ENCODE measurements at places on chromosomes 5 and 9. TPM values are rescaled to one million over a fixed set of nuclear protein-coding genes. Genes with fewer than 3 reads are reported as not detected.

- H3K4me1 ChIP-seq = no peaks in the 10 kb centered on the region
- no peaks in the 10 kb centered on the region for H3K36me3 ChIP-seq
- H3K27ac ChIP-seq = no peak overlapping the region
Observed at GRCh38 chr5:10662661-10663488, 98.2 kb downstream of the DAP start.

DNA sequence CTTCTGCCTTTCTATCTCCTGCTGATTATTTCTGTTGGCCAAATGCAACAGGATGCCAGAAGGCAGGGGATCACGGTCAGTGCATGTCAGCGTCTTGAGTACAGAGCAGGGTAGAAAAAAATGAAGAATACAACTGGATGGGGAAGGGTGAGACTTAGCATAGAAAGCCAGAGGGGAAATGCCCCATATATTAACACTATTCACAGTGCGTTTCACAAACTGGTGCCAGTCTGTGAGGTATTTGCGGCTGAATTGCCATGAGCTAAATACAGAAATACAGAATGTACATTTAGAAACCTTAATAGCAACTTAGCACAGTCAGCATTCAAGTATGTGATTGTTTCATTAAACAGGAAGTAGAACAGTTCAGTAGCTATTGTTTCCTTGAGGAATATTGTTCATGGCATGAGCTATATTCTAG, 31.0 kb upstream of the SLC1A3 start:
- no peak overlapping the region for H3K27ac ChIP-seq
- H3K27me3 ChIP-seq = no peaks in the 10 kb centered on the region
- no peaks in the 10 kb centered on the region for H3K4me1 ChIP-seq
- H3K36me3 ChIP-seq = no peaks in the 10 kb centered on the region
- DNase-seq = no peak
- no peak overlapping the region for H3K4me3 ChIP-seq

DNA sequence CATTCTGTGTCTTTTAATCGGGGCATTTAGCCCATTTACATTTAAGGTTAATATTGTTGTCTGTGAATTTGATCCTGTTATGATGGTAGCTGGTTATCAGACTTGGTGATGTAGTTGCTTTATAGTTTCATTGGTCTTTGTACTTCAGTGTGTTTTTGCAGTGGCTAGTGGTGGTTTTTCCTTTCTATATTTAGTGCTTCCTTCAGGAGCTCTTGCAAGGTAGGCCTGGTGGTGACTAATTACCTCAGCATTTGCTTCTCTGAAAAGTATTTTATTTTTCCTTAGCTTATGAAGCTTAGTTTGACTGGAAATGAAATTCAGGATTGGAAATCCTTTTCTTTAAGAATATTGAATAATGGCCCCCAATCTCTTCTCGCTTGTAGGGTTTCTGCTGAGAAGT, 156.9 kb downstream of the CNTLN start:
- no peak overlapping the region for H3K4me3 ChIP-seq
- H3K36me3 ChIP-seq = no peaks in the 10 kb centered on the region
- H3K27me3 ChIP-seq = no peaks in the 10 kb centered on the region
- H3K4me1 ChIP-seq = no peaks in the 10 kb centered on the region
- no peak for DNase-seq
- H3K27ac ChIP-seq = no peak overlapping the region

DNA sequence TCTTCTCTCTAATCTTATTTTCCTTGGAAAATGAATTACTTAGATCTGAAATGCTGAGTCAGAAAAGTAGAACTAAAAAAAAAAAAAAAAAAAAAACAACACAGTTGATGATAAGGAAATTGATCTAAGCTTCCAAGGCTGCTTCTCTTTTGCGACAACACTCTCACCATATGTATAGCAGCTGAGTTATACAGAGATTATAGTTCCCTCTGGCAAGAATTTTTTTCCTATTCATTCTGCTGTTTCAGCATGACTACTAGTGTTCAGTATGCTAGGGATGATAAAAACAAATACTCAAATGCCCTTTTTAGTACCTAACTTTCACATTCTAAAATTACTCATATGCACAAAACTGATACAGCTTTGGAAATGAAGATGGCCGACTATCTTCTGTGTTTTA, 267.3 kb downstream of the MLLT3 start:
- H3K4me3 ChIP-seq = no peak overlapping the region
- no peaks in the 10 kb centered on the region for H3K4me1 ChIP-seq
- H3K36me3 ChIP-seq = peaks cover 5% of the 10 kb centered on the region
- H3K27me3 ChIP-seq = no peaks in the 10 kb centered on the region
- H3K27ac ChIP-seq = no peak overlapping the region
- DNase-seq = no peak

- H3K27me3 ChIP-seq = no peaks in the 10 kb centered on the region
- H3K4me3 ChIP-seq = no peak overlapping the region
- H3K27ac ChIP-seq = no peak overlapping the region
- DNase-seq = no peak
- no peaks in the 10 kb centered on the region for H3K36me3 ChIP-seq
Observed at GRCh38 chr5:152466085-152466745, 61.1 kb upstream of the NMUR2 start.

- no peak overlapping the region for H3K4me3 ChIP-seq
- DNase-seq = no peak
- H3K4me1 ChIP-seq = no peaks in the 10 kb centered on the region
- H3K27ac ChIP-seq = no peak overlapping the region
Observed at GRCh38 chr9:121776739-121777637, 125.6 kb downstream of the DAB2IP start.

GRCh38 chr5:58460002-58460731, at the start of gene PLK2:
Gene PLK2 (minus strand): TSS chr5:58460086. CDS start chr5:58459959, 127 bp downstream.
- peaks cover 12% of the 10 kb centered on the region for H3K4me1 ChIP-seq
- H3K36me3 ChIP-seq = no peaks in the 10 kb centered on the region
- peak within 1 kb of the TSS; percentile 83 for H3K27ac ChIP-seq
- peak within 1 kb of the TSS; percentile 80 for H3K4me3 ChIP-seq
- H3K27me3 ChIP-seq = peaks cover 8% of the 10 kb centered on the region

Gene HACD4
- 18.3 TPM for total RNA-seq
